BE2C (cell line): ENCODE measurements at places on chromosomes 6 and 20.
A peak's percentile ranks its signal among the peaks of the same experiment; 100 is the strongest.

DNA sequence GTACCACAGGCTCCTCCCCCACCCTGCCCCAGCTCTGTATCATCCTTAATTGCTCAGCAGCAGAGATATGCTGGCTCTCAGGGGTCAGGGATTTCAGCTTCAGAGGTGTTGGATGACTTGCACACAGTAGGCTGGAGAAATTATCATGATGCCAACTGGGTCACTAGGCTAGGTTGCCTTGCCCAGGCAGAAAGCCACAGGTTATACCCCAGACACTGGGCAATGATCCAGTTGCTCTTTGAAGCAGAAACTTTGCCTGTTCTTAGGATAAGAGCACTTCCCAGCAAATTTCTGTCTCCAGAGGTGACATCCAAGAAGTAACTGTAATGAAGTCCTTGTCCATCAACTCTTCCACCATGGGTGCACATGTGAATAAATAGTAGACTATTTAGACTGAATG, 38.3 kb upstream of the SCML4 start:
- DNase-seq = no peak

GRCh38 chr6:164396071-164397047, 913.0 kb downstream of the C6orf118 start:
- DNase-seq = no peak

DNA sequence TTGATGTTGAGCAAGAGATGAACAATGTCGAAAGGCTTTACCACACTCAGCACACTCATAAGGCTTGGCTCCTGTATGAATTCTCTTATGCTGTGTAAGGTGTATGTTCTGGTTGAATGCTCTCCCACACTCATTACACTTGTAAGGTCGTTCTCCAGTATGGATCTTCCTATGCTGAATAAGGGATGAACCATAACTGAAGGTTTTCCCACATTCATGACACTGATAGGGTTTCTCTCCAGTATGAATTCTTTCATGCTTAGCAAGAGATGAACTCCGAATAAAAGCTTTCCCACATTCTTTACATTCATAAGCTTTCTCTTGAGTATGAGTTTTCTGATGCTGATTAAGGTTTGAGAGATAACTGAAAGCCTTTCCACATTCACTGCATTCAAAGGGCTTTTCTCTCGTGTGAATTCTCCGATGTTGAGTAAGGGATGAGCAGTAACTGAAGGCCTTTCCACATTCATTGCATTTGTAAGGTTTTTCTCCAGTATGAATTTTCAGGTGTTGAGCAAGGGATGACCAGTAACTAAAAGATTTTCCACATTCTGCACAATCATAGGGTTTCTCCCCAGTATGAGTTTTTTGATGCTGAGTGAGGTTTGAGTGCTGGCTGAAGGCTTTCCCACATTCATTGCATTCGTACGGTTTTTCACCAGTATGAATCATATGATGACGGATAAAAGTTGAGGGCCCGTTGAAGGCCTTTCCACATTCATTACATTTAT, 21.1 kb downstream of the ZNF184 start:
- DNase-seq = no peak

DNA sequence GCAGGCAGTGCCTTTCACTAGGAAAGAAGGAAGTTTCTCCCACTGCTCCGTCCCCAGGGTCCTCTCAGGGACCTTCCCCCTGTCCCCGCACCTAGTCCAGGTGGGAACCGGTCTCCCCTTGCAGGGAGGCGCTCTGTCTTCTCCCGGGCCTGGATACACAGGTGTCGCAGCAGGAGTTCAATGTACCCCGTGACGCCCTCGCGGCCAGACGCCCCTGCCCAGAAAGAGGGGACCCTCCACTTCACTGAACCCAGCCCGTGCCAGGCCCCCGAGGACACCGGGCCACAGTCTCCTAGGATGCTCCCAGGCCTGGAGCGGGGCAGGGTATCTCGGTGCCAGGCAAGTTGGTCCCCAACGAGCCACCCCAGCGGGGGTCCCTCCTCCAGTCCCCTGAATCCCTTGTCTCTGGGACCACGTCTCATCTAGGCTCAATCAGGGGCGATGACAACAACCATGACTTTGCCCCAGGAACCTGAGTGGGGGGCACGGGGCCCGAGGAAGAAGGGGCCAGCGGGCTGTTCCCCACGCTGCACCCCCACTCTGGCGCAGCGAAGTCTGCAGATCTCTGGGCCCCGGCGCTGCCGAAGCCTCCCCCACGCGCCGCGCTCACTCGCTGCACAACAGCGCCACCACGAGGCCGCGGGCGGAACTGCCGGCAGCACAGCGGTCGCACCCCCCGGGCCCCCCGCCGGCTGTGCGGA, 103.0 kb downstream of the EDN3 start:
- DNase-seq = peak; percentile 73

DNA sequence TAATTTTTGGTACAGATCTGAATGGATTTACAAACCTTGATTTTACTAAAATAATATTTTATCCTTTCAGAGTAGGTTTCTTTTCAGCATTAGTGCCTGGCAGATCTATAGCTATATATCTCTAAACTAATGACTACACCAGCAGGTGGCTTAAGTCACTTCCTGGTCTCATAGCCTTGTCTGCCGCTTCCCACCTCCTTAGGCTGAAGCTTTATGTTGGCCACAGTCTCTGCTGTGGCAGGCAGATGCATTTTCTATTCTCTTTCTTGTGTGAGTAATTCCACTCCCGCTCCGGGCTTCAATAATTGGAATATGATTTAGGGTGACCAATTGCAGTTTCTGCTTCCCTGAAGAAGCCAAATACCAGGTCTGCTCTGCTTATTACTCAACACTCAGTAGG, 226.8 kb upstream of the HS3ST5 start:
- DNase-seq = no peak

GRCh38 chr6:147534116-147534860, 25.8 kb downstream of the SAMD5 start:
- no peak for DNase-seq
